ENCODE measurements at places on chromosomes 4 and X.

DNA sequence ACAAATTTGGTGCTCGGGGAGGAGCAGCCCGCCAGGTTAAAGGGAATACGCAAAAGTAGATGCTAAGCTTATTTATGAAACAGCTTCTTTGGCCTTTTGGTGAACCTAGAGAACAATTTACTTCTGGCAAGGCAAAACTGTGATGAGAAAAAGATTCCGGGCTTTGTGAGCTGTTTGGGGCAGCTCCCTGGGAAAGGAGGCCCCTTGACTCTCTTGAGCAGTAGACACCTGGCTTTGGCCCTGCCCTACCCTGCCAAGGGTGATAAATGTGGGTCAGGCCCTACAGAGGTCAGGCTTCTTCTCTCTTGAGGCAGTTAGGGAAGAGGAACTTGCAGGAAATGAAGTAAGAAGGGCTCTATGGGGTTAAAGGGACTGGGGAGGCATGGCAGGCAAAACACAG is 509.6 kb downstream of the MID1IP1 start:
- DNase-seq, result no peak

GRCh38 chr4:6875431-6875831 is 34.2 kb upstream of the TBC1D14 start:
- no peak for DNase-seq

DNA sequence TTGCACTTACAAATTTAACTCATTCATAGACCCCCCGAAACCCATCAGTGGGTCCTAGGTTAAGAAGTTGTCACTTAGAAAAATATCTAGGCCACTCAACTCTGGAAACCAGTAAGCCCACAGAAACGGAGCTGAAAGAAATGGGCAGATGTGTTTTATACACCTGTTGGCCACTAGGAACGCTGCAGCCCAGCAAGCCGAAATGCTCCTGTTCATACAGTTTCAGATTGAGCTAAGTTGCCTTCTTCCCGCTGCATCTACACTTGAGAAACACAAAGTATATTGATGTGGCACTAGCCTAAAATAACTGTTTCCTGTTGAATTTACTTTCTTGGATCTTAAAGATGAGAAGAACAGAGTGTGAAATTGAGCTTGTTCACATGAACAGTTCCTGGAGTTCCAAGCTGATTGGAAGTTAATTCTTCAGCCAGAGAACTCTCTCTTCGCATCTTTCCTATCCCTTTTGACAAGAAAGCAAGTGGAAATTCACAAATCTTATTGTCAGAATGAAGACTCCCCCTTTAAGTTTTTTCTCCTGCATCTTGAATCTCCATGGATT is 174.1 kb downstream of the RBMX2 start:
- no peak for DNase-seq

GRCh38 chrX:136754651-136755050 is 26.1 kb downstream of the ARHGEF6 start:
- no peak for DNase-seq

DNA sequence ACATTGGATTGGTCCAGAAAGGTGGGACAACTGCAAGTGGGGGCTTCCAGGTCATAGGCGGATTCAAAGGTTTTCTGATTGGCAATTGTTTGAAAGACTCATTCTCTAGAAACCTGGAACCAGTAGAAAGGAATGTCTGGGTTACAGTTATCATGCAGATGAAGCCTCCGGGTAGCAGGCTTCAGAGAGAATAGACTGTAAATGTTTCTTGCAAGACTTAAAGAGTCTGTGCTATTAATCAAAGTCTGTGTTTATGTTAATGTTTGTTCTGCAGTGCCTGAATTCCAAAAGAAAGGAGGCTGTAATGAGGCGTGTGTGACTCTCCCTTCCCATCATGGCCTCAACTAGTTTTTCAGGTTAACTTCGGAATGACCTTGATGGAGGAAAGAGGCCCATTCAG is 43.9 kb upstream of the GC start:
- DNase-seq, result no peak

DNA sequence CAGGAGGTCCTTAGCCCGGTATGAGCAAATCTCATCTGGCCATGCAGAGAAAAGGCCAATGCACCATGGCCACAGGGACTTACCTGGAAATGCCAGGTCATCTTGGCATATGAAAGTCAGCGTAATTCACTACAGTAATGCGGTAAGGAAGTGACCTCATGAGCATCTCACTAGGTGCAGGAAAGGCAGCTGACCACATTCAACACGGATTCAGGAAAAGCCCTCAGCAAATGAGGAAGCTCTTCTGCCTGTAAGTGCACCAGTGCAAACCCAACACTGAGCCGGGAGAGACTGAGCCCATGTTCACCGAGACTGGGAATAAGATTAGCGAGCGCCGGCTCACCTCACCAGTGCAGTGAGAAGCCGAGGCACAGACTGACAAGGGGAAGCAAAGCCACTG is 23.7 kb downstream of the LRPAP1 start:
- no peak for DNase-seq

- DNase-seq, result no peak
Measured at GRCh38 chrX:45975633-45976032, 569.6 kb downstream of the ZNF674 start.

GRCh38 chrX:101958139-101958538 is 26.3 kb upstream of the ZMAT1 start:
- DNase-seq, result no peak

GRCh38 chr4:140330311-140330900 is 43.0 kb upstream of the SCOC start:
- DNase-seq, result no peak

GRCh38 chrX:111352424-111352823 is 59.6 kb downstream of the DCX start:
- DNase-seq, result no peak

- no peak for DNase-seq
Measured at GRCh38 chr4:182307746-182308145, 64.5 kb downstream of the TENM3 start.

DNA sequence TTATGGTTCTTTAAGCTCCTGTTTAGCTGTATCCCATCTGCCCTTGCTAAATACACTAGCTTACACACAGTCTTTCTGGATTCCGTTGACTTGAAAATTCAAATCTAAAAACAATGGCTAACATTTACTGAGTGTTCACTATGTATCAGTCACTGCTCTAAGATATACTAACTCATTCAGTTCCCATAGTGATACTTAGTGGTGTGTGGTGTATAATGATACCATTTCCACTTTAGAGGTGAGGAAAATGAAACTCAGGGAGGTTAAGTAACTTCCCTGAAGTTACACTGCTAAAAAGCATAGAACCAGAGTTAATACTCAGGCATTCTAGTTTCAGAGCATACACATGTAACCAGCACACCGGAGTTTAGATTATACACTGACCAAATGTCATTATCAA is 762.0 kb downstream of the GRID2 start:
- no peak for DNase-seq

- DNase-seq, result no peak
Measured at GRCh38 chr4:102569200-102569599, 68.0 kb downstream of the NFKB1 start.

GRCh38 chrX:136468391-136469103 is 19.2 kb upstream of the BRS3 start:
- DNase-seq, result no peak

GRCh38 chrX:134933911-134934310 is 56.9 kb upstream of the SMIM10 start:
- DNase-seq, result no peak

GRCh38 chr4:103994059-103994458 is 274.3 kb upstream of the TACR3 start:
- no peak for DNase-seq

DNA sequence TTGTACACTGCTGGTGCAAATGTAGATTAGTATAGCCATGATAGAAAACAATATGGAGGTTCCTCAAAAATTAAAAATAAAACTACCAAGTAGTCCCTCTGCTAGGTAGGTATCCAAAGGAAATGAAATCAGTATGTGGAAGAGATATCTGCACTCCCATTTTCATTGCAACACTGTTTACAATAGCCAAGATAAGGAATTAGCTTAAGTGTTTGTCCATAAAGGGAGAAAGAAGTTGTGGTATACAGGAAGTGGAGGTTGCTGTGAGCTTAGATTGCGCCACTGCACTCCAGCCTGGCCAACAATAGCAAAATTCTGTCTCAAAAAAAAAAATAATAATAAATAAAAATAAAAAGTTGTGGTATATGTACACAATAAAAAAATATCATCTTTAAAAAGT is 325.0 kb upstream of the EMCN start:
- DNase-seq, result no peak

- DNase-seq, result no peak
Measured at GRCh38 chr4:82136161-82136801, 237.5 kb downstream of the HNRNPD start.

- DNase-seq, result no peak
Measured at GRCh38 chr4:60934566-60935295, 265.4 kb upstream of the ADGRL3 start.

DNA sequence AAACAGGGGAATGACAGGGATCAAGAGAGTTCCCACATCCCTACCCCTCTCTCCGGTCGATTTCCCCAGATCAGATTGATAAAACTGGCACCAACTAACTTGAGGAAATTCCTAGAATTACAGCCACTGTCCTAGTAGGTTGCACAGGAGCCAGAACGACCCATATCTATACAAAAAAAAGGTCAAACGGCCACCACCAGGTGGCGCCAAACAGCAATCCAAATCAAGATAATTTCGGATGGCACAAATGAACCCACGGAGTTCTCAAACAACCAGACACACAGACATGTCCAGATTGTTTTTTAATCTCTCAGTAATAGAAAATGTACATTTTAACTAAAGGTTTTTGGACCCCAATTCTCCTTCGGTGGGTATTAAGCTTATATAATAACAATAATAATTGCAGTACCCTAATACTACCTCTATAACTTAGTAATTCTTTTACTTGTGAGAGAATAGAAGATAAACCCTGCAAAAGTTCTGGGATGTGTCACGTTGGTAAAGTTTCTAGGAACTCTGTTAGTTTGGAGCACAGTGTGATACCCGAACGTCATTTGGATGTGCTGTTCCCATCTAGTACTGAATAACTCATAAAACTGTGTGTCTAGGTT is 212.6 kb downstream of the SPOCK3 start:
- DNase-seq, result peak; percentile 6
